ENCODE measurements at places on chromosomes 12 and 14.
A peak's percentile ranks its signal among the peaks of the same experiment; 100 is the strongest.

GRCh38 chr14:26851793-26852192 is 254.0 kb upstream of the NOVA1 start:
- no peak overlapping the region for H3K27ac ChIP-seq
- no peak for DNase-seq
- H3K36me3 ChIP-seq: no peaks in the 10 kb centered on the region
- H3K4me3 ChIP-seq: no peak overlapping the region

GRCh38 chr14:60212503-60213371 is 36.3 kb upstream of the PPM1A start:
- no peaks in the 10 kb centered on the region for H3K27me3 ChIP-seq
- H3K36me3 ChIP-seq: no peaks in the 10 kb centered on the region
- no peak overlapping the region for H3K27ac ChIP-seq

DNA sequence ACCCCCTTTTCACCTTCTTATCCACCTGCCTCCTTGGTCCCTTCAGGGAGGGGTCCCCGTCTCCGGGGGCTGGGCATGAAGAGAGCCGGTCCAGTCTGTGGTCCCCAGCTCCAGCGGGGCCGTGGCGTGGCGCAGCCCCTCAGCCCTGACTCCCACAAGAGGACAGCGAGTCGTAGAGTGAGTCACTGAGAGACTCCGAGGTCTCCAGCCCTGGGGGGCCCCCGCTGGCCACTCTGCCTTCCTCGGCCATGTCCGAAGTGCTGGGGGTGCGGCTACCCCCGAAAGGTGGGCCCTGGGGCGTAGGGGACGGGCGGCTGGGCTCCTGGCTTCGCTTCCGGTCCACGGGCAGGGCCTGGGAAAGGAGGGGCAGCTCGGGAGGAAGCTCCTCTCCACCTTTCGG is 36.5 kb downstream of the NCKAP5L start:
- no peak overlapping the region for H3K27ac ChIP-seq
- no peaks in the 10 kb centered on the region for H3K27me3 ChIP-seq
- peaks cover 3% of the 10 kb centered on the region for H3K36me3 ChIP-seq
- no peaks in the 10 kb centered on the region for H3K4me1 ChIP-seq
- no peak overlapping the region for H3K4me3 ChIP-seq

- H3K4me3 ChIP-seq: no peak overlapping the region
- H3K27me3 ChIP-seq: no peaks in the 10 kb centered on the region
- peaks cover 15% of the 10 kb centered on the region for H3K36me3 ChIP-seq
- peak; percentile 75 for DNase-seq
- H3K4me1 ChIP-seq: peaks cover 10% of the 10 kb centered on the region
These were observed 76.7 kb downstream of the NCOR2 start for GRCh38 chr12:124490584-124491305.

DNA sequence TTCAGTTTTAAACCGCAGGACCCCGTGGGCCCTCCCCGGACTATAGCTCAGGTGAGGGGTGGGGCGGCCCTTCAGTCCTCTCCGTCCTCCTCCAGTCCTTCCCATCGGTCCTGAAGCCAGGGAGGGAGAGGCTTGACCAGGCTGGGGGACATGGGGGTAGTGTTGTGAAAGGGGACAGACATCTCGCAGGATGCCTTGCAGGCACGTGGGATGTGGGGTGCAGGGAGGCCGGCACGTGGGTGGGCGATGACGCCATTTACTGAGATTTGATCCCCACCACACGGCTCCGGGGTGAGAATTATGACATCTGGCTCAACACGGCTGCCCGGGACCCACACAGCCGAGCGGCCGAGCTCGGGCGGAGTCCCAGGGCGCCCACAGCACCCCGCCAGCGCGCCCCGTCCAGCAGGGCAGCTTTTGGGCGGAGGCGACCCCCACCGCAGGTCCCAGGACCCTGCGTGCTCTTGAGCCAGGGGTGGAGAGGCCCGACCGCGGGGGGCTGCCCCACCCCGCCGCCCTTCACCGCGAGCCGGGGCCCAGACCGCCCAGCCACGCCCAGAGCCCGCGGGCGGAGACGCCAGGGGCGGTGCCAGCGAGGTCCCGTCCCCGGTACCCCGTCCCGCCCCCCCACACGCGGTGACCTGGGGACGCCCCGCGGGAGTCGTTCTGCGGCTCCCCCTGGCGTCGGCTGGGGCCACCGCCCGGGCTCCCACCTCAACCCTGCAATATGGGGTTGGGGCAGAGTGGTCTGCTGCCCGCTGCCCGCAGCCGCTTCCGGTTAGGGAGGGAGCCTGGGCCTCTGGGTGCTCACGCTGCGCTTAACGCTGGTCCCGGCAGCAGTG is 3.3 kb upstream of the EXOC3L4 start:
- H3K4me3 ChIP-seq: no peak overlapping the region
- H3K36me3 ChIP-seq: no peaks in the 10 kb centered on the region
- H3K4me1 ChIP-seq: no peaks in the 10 kb centered on the region
- no peaks in the 10 kb centered on the region for H3K27me3 ChIP-seq
- peak overlapping the region; percentile 18 for H3K27ac ChIP-seq

GRCh38 chr14:103688906-103689902 is 26.0 kb downstream of the XRCC3 start:
- peaks cover 41% of the 10 kb centered on the region for H3K36me3 ChIP-seq
- H3K27me3 ChIP-seq: no peaks in the 10 kb centered on the region
- H3K4me1 ChIP-seq: peaks cover 26% of the 10 kb centered on the region
- no peak overlapping the region for H3K27ac ChIP-seq
- H3K4me3 ChIP-seq: no peak overlapping the region
- peak; percentile 90 for DNase-seq

DNA sequence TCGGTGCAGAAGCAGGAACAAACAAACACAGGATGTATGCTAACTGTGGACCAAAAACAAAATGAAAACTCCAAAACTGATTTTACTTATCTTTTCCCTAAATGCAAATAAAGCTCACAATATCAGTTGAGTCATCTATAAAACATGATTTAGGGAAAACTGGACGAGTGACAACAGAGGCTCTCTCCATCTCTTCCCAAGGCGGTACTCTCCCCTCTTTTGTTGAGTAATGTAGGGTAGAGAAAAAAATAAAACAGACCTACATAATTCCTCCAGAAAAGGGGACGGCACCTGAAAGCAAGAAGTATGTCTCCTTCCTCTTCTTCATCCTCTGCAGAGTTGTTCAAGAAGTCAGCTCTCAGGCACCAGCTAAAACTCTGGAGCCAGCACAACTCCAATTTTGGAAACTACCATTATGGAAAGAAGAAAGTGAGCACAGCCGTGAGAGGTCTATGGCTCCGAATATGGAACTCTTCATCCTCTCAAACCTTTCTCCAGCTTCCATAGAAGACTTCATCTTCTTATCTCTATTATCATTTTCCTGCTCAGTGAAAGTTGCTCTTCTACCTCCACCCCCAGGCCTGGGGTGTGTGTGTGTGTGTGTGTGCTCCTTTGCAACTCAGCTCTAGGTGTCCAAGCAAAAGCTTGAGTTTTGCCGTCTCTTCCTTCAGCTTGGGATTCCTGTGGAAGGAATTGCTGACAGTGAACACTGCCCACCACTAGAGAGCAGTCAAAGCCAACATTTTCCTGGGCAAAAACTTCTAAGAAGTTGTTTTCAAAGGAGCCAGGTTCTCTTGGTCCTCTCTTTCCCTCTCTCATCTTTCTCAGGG is 155.4 kb downstream of the DIO2 start:
- DNase-seq: peak; percentile 62
- H3K27me3 ChIP-seq: no peaks in the 10 kb centered on the region
- no peak overlapping the region for H3K27ac ChIP-seq
- H3K4me1 ChIP-seq: peaks cover 5% of the 10 kb centered on the region

DNA sequence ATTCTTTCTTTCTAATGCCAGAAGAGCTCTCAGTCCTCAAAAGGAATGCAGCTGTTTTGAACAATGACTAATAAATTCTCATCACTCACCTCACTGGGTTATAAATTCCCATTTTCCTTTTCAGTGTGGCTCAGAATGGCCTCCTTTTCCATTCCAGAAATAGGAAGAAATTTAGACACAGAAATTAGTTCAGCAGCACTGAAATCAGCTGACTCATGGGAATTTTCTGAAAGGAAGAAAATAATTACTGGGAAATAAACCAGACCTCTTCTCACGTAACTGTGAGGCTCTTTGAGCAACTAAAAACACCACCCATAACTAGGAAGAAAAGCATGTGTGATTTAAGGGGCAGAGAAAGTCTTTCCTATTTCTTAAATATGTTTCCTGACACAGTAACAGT is 23.8 kb downstream of the CD163 start:
- no peak overlapping the region for H3K4me3 ChIP-seq
- H3K4me1 ChIP-seq: no peaks in the 10 kb centered on the region
- H3K27me3 ChIP-seq: no peaks in the 10 kb centered on the region
- H3K36me3 ChIP-seq: no peaks in the 10 kb centered on the region
- DNase-seq: no peak

DNA sequence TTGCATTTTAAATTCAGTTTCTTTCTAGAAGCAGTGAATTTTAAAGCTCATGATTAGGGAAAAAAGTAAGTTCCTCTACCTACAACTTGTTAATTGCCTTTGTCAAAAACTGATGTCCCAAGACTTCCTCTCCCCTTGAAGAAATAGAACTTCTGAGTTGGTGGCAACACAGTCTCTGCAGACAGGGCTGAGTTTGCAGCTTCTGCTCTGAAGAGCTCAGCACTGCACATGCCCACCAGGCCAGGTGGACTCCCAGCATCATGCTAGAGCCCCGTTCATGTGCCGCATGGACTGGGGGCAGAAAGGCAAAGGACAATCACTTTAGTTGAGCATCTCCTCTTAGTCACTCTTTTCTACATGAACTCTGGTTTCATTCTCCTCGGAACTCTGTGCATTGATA is 620.1 kb downstream of the VRK1 start:
- no peaks in the 10 kb centered on the region for H3K36me3 ChIP-seq
- no peak overlapping the region for H3K27ac ChIP-seq
- no peak overlapping the region for H3K4me3 ChIP-seq
- peaks cover 17% of the 10 kb centered on the region for H3K27me3 ChIP-seq
- H3K4me1 ChIP-seq: no peaks in the 10 kb centered on the region

- no peaks in the 10 kb centered on the region for H3K36me3 ChIP-seq
- H3K27me3 ChIP-seq: no peaks in the 10 kb centered on the region
These were observed 10.3 kb upstream of the KRT1 start for GRCh38 chr12:52690351-52691075.

- DNase-seq: no peak
- no peaks in the 10 kb centered on the region for H3K27me3 ChIP-seq
- H3K4me1 ChIP-seq: no peaks in the 10 kb centered on the region
- no peak overlapping the region for H3K4me3 ChIP-seq
- no peak overlapping the region for H3K27ac ChIP-seq
These were observed 57.6 kb downstream of the LMNTD1 start for GRCh38 chr12:25495331-25496097.

- no peaks in the 10 kb centered on the region for H3K27me3 ChIP-seq
- H3K36me3 ChIP-seq: no peaks in the 10 kb centered on the region
- peak; percentile 83 for DNase-seq
- peaks cover 46% of the 10 kb centered on the region for H3K4me1 ChIP-seq
- H3K27ac ChIP-seq: peak overlapping the region; percentile 89
- no peak overlapping the region for H3K4me3 ChIP-seq
These were observed 32.6 kb downstream of the SLC35F4 start for GRCh38 chr14:57833323-57833722.

- no peak overlapping the region for H3K4me3 ChIP-seq
- H3K27me3 ChIP-seq: no peaks in the 10 kb centered on the region
- H3K4me1 ChIP-seq: peaks cover 16% of the 10 kb centered on the region
- peak overlapping the region; percentile 20 for H3K27ac ChIP-seq
- no peaks in the 10 kb centered on the region for H3K36me3 ChIP-seq
- DNase-seq: peak; percentile 7
These were observed 27.4 kb downstream of the GALNT16 start for GRCh38 chr14:69287098-69288010.

Data from thyroid gland (tissue), 4 donors.